ENCODE measurements at places on chromosomes 6 and 20. TPM values are rescaled to one million over a fixed set of nuclear protein-coding genes. Genes with fewer than 3 reads are reported as not detected.

IL17A gene
- total RNA-seq: not detected

MATN4 gene
- total RNA-seq: 0.42 TPM

- DNase-seq: no peak
Observed at GRCh38 chr6:18562726-18563125, 175.6 kb downstream of the RNF144B start.

DNA sequence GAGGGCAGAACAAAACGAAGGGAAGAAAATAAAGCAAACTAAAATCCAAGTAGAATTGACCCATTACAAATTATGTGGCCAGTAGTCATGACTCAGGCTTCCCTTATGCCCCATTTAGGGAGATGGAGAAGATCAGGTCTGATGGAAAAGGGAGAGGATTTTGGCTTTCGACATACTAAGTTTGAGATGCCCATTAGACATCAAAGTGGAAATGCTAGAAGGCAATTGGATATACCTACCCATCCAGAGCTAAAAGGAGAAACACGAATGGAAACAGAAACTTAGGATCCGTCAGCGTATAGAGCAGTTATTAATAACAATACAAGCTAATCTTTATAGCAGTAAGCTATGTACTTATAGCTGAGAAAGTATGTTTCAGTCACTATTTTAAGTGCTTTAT lies 4.8 kb downstream of the TRPC4AP start:
- DNase-seq: no peak

GRCh38 chr6:49626811-49627210 lies 9.8 kb downstream of the RHAG start:
- DNase-seq: no peak

- DNase-seq: peak; percentile 36
Observed at GRCh38 chr20:17875106-17875980, 93.3 kb downstream of the SNX5 start.

All from SK-MEL-5 (cell line).